ENCODE measurements at places on chromosomes 5 and 9.
A peak's percentile ranks its signal among the peaks of the same experiment; 100 is the strongest.

DNA sequence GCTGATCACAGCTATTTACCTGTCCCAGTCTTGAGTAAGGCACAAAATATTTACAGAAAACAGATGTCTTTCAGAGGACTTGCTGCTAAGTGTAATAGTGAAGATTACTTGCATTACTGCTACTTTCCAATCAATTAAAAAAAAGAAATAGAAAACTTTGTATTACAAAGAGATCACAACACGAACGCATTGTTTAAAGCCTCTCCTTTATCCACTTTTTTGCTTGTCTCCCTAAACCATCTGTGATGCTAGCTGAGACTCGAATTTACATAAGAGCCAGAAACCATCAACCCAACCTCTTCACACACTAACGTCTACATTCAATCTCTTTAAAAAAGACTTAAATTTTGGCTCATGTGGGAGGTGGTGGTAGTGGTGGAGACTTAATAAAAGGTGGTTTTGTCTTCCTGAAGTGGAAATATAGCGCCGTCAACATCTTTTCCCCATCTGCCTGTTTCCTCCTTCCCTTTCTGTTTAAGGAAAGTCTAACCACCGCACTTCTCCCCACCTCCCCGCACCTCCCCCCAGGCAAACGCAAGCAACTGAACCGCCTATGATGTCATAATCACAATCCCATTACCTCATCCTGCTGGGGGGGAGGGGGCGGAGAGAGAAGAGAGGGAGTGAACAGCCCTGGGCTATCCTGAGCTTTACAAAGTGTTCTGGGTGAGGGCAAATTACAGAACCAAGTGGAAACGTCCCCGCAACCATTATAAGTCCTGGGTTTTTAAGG lies 948 bp upstream of the FAM53C start:
- DNase-seq, result no peak

GRCh38 chr5:14175381-14175780 lies 32.2 kb downstream of the TRIO start:
- DNase-seq, result no peak

DNA sequence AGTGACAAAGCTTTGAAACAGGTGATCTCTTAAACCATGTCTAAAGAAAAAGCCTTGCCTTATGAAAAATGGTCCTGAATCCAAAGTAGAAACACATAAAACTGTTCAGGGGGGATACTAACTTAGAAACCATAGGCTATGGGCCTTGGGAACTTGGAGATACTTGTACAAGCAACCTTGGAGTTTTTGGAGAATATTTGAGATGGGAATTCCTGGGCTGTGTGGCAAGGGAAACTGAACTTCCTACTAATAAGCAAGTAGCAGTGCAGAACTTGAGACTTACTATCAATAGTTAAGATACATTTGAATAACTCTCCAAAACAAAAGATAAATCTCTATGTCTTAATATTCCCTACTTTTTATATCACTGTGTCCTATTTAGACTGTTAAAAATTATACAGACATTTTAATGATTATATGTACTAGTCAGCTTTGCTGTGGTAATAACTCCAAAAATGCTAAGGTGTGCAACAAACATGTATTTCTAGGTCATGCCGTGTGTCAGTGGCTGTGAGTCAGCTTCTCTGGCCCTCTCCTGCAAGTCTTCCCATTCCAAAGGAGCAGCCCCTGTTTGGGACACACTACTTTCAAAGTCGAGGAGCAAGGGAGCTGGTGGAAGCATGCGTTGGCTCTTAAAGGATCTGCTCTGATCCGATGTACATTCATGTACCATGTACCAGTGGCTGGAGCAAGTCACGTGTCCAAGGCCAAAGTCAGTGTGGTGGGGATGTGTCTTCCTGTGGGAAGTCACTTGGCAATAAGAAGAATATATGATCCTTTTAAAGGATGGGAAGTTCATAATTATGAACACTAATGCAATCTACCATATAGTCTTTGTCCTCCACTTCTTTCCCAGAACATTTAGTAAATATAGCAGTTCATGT lies 39.6 kb downstream of the SNX30 start:
- peak; percentile 20 for DNase-seq

DNA sequence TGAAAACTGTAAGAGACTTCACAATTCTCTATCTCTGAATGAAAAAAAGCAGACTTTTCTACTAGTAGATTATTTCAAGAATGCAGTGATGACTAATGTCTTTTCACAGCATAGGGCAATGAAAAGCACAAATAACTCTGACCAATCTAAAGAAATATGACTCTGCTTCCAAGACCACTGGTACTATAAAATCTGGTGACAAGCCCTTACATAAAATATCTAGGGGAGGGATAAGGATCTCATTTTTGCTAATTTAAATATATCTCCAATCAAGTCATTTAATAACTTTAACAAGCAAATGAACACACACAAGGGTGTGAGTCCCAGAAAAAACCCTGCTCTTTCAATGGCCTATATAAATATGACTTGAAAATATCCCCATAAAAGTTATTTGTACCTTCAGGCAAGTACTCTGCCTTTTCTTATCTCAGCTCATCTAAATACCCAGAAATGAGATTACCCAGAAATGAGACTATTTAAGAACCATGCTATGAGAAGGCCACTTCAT lies 105.2 kb downstream of the GNAQ start:
- DNase-seq, result peak; percentile 39

DNA sequence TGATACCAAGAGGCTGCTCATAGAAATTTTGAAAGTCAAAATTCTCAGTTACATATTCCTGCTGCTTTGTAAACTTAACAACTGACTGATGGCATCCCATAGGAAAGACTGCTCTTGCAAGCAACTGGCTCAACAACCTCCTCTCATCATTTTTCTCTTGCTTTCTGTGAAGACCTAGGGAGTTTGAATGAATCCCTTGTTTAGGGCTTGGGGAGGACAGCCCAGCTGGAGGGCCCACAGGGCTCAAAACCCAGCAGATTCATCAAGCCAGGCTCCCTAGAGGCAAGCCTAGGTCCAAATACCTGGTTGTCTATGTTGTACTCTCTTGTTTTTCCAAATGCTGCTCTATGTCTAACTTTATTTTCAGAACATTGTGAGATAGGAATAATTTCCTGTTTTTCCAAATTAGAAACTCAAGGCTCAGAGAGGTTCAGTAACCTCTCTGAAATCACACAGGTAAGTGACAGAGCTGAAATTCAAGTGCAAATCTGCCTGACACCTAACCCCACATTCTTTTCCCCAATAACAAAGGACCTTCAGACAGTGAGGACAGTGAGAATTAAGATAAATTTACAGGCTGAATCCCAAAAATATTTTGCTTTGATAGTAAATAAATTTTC lies 558.9 kb upstream of the KLF4 start:
- DNase-seq, result no peak

- no peak for DNase-seq
Measured at GRCh38 chr9:101625876-101626275, 31.1 kb upstream of the PPP3R2 start.
